Fibroblast of skin of abdomen (primary cell): ENCODE measurements at places on chromosomes 12 and 14.

GRCh38 chr12:88035907-88036289, 6.7 kb upstream of the C12orf50 start:
- DNase-seq, result no peak

DNA sequence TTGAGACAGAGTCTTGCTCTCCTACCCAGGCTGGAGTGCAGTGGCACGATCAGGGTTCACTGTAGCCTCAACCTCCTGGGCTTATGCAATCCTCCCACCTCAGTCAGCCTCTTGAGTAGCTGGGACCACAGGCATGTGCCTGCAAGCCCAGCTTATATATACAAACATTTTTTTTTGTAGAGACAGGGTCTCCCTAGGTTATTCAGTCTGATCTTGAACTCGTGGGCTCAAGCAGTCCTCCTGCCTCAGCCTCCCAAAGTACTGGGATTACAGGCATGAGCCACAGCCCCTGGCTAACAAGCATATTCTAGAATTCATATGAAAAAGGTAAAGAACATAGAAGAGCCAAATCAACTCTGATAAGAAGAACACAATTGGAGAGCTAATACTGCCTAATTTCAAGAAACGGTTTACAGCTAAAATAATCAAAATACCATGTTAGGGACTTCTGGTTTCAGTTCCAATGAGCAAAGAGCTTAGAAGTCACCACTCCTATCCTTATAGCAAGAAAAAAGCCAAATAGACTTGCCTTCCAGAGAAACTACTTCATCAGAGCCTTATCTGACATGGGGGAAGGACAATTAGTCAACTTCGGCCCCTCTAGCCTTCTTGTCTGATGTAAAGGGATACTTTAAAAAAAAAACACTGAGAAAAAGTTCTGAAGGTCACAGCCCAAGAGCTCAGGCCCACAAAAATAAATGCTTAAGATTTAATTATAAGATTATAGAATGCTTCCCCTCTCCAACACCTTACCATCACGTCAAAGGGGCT, 37.6 kb downstream of the TMEM116 start:
- peak; percentile 2 for DNase-seq

- DNase-seq, result no peak
These were observed 855.3 kb upstream of the FLRT2 start for GRCh38 chr14:84674636-84675035.

DNA sequence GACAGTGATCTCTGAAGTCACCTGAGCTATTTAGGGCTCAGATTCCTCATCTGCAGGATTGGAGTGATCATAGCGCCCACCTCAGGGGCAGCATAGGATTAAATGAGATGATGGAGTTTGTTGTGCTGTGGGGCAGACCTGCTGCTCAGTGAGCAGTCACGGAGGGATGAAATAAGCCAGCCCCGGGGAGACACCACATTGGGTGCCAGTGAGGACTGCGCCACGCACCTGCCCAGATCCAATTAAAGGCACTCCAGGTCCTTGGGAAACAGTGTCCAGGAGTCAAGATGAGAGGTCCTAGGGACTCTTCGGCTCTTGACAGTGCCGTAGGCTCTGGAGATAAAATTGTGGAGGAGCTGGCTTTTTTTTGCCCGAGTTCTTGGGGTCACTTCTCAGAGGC, 166.2 kb downstream of the ADGRD1 start:
- DNase-seq, result no peak

DNA sequence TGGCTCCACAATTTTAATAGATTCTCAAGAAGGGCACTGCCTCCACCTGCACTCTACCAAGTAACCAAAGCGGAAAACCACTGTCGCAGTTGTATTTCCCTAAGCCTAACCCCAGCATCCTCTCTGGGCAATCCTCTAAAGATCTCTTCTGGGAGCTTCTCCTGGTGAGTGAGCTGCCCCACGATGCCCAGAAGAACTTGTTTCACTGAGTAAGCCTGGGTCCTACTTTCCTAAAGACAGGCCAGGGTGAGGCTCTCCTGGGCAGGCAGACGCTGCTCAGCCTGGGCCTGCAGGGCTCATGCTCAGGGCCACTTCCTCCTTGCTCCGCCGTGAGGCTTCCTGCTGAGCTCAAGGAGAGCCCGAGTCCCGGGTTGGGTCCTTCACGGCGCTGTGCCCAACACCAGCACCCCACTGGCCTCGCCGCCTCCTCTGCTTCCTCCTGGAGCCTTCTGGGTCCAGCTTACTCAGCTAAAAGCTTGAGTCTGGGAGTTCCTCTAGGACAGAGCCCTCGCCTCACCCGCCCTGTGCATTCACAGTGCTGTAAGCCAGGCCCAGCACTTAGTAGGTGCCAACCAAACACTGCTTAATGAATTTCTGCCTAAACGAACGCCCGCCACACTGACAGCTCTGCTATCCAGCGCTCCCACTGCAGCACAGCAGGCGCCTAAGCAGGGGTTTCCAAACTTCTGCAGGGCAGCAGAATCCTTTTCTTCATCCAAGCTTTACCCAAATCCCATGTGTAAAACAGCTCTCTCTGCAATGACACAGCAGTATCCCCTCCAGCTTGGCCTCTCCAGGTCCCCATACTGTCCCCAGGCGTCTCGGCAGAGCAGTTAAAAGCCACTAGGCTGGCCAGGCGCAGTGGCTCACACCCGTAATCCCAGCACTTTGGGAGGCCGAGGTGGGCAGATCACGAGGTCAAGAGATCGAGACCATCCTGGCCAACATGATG, 5.7 kb downstream of the RAB35 start:
- no peak for DNase-seq
